ENCODE measurements at places on chromosomes 2 and 18. TPM values are rescaled to one million over a fixed set of nuclear protein-coding genes. Genes with fewer than 3 reads are reported as not detected.

The CKAP2L gene
- total RNA-seq: 66.3 TPM

The PREB gene
- 67.4 TPM for total RNA-seq

The ALPP gene
- total RNA-seq: not detected

The CEBPZ gene
- 42.7 TPM for total RNA-seq

The ASAP2 gene
- 0.25 TPM for total RNA-seq

The CLK1 gene
- 164 TPM for total RNA-seq

DNA sequence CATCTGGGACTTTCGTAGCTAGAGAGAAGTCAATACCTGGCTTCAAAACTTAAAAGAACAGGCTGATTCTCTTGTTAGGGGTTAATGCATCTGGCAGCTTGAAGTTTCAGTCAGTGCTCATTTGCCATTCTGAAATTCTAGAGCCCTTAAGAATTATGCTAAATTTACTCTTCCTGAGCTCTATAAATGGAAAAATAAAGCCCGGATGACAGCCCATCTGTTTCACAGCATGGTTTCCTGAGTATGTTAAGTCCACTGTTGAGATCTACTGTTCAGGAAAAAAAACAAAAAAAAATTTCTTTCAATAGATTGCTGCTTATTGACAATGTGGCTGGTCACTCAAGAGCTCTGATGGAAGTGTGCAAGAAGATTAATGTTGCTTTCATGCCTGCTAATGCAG, 101.3 kb upstream of the RPE start:
- no peak for DNase-seq

GRCh38 chr18:79121746-79122474, 52.7 kb downstream of the ATP9B start:
- DNase-seq: no peak

DNA sequence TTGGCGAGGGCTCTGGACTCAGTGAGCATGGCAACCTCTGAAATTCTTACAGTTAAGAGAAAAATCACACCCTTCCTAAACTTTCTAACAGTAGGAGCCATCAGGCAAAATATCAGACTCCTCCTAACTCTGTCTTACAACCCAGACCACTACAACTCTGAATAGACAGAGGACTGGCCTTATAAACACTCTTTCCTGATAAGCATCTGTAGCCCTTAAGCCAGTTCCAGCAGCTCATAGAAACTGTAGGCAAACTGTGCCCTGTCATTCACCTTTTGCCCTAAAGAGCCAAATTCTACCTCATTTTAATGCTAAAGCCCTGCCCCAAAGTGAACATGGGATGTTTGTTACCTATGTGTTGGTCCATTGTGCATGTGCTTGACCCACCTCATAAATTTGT, 304.8 kb downstream of the ALK start:
- DNase-seq: no peak

GRCh38 chr18:74334242-74334893, 18.7 kb downstream of the C18orf63 start:
- DNase-seq: no peak

- no peak for DNase-seq
Observed at GRCh38 chr2:72271276-72271614, 123.6 kb upstream of the CYP26B1 start.

GRCh38 chr2:212901604-212902275, 249.7 kb downstream of the IKZF2 start:
- DNase-seq: no peak

GRCh38 chr2:8244639-8245038, 437.2 kb upstream of the ID2 start:
- no peak for DNase-seq

- no peak for DNase-seq
Observed at GRCh38 chr2:162155093-162155492, 3.0 kb upstream of the GCG start.

GRCh38 chr2:45713591-45713990, 62.1 kb downstream of the PRKCE start:
- no peak for DNase-seq

GRCh38 chr2:148796735-148797512, 78.1 kb upstream of the KIF5C start:
- DNase-seq: no peak

DNA sequence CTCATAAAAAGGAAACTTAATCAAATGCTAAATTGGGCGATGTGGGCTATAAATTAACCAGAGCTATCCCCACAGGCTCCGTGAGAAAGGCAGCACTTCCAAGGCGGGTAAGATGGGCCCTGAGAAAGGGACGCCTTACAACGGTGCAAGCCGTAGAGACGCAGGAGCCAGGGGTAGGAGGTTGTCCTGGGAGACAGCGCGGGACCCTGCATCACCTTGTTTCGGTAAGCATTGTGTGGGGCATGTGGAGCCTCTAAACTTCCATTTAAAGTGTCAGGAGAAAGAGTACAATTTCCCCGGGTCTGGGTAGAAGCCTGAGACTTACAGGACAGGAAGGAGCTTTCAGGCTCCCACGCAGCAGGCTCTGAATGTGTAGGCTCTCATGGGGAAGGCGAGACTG, 1.2 kb upstream of the PER2 start:
- no peak for DNase-seq

DNA sequence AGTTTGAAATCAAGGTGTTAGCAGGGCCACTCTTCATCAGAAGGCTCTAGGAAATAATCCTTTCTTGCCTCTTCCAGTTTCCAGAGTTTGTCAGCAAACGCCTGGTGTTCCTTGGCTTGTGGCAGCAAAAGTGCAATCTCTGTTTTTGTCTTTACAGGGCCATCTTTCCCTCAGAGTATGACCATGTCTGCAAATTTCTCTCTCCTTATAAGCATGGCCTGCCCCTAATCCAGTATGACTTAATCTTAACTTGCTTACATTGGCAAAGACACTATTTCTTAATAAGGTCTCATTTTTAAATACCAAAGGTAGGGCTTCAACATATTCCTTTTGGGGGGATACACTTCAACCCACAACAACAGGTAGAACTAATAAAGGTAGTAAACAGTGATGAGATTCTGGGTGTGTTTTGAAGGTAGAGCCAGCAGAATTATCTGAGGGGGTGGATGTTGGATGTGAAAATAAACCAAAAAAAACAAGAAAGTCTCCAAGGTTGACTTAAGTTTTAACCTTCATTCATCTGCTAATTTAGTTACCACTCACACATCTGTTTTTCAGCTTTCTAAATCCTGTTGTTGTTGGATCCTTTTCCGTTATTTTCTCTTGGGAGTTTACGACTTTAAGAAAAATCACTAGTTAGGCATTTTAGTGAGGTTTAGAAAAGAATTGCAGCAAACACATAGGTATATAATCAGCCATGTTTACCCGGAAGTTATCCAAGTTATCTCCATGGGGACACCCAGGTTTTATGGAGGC, 234.4 kb upstream of the FIGN start:
- DNase-seq: no peak

DNA sequence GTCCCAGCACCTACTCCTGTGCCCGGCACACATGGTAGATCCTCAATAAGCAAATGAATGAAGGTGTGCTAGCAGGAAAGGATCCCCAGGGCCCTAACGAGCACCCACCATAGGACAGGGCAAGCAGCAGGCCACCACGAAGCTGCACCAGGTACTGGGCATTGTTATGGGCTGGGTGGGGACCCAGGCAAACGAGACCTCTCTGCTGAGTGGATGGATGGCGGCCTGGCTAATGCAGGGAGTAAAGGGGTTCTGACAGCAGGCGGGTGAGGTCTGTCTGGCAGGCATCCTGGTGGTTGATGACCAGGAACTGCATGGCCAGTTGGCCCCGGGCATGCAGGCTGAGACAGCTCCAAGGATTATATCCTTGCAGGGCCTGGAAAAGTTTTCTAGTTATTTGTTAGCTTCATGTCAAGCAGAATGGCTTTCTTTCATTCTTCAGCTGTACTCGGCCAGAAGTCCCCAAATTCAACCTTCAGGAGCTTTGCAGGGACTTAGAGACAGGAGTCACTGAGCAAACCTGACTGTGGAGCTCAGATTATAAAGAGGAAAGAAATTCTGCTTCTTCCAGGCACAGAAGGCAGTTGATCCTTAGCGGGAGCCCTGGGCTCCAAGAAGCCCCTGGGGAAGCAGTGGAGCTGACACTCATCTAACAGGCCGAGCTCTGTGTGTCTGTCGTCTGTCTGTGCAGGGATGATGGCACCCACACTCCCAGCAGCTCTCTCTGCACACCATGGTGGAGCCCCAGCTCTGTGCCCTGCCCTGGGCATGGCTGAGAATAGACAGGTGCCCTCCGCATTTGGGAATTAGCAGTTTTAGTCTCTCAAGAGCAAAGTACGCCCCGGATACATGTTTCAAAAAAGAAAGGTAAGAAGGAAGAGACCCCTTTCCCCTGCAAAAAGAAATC, 51.2 kb downstream of the SDC1 start:
- no peak for DNase-seq

DNA sequence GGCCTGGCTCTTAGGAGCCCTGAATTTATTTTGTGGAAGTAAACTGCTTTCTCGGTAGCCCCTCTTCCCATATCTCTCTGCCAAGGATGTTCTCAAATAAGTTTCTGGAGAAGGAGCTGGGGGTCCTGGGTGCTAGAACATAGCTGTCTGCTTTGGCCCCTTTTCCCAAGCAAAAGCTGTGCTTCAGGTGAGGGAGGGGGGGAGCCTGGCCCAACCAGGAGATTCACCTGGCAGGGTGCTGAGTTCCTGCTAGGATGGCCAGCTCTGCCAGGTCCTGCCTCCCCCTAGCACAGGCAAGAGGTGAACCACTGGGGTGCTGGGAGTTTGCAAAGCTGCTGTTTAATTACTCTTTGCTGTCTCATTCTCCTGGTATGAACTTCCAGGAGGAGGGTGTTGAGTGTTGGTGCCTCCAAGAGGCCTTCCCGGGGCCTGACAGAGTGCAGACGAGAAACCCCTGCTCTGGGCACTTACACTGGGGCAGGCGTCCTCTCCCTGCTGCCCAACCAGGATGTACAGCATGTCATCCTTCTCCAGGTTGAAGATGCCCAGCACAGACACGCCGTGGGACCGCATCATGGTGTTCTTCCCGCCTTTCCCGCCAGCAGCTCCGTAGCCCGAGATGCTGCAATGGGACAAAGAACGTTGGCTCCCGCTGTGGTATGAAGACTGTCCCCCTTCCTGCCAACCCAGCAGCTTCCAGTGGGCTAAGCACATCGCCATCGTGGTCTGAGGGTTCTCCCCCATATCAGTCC, 124.2 kb downstream of the CLIP4 start:
- DNase-seq: no peak

DNA sequence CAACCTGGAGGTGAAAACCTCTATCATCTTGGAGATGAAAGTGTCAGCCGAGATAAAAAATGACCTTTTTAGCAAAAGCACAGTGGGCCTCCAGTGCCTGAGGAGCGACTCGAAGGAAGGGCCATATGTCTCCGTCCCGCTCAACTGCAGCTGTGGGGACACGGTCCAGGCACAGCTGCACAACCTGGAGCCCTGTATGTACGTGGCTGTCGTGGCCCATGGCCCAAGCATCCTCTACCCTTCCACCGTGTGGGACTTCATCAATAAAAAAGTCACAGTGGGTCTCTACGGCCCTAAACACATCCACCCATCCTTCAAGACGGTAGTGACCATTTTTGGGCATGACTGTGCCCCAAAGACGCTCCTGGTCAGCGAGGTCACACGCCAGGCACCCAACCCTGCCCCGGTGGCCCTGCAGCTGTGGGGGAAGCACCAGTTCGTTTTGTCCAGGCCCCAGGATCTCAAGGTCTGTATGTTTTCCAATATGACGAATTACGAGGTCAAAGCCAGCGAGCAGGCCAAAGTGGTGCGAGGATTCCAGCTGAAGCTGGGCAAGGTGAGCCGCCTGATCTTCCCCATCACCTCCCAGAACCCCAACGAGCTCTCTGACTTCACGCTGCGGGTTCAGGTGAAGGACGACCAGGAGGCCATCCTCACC, 90.2 kb downstream of the SH3BP4 start:
- no peak for DNase-seq

- no peak for DNase-seq
Observed at GRCh38 chr2:85230679-85231467, 96.9 kb downstream of the TGOLN2 start.

DNA sequence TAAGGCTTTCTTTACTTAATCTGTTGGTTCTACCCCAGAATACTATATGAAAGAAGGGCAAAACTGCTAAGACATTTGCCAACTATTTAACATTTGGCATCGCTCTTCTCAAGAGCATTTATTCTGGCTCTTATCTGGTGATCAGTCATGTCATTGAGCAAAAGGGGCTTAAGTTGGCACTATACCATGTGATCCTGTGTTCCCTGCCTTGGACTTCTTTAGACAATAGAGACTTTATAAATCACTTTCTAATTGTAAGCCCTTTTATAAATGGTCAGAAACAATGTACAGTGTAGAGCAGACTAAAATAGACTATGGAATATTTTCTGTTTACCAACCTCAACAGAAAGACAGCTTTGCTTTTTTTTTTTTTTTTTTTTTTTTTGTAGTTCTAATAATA, 52.1 kb downstream of the GTF3C3 start:
- no peak for DNase-seq

DNA sequence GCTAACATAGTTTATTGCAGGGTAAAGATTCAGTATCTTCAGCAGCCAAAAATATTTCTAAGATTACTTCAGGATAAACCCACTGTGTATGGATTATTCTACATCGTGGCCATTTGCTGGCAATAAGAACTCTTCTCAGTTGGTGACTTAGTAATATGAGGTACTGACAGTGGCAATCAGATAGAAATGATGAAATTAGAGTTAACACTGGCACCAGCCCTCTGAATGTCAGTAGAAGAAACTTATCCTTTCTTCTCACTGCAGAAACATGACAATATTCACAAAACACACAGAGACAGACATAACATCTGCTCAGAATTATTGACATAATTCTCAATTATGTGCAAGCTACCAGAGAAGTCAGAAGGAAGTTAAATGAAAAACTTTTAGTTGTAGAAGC, 246.3 kb upstream of the COL3A1 start:
- DNase-seq: no peak

DNA sequence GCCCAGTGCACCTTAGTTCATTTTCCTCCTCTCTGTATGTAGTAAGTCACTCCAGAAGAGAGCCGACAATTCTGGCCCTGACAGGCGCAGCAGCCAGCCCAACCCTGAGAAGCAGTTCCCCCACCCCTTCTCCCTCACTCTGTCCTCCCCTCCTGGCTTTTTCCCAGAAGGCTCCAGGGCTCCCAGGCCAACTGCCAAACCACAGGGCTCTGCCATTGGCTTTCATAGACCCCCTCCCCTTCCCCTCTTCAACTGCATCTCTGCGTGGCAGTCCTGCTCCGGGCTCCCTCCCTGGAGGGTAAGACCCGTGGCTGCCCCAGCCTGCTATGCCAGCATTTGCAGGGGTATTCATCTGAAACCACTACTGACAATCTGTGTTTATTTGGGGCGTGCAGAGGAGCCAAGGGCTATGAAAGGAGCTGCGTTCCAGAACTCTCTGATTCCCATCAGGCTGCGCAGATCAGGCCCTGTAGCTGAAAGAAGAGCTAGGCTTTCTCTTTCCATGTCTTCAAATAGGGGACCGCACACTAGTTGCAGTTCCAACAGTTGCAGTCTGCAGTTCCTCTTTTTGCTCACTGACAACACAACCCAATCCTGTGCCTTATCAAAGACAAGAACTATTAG, 388.6 kb upstream of the TNP1 start:
- DNase-seq: no peak

- DNase-seq: no peak
Observed at GRCh38 chr18:74654638-74655037, 57.0 kb downstream of the ZNF407 start.

GRCh38 chr2:14143435-14143834, 489.1 kb upstream of the LRATD1 start:
- DNase-seq: no peak

All from activated CD4-positive, alpha-beta memory T cell treated with anti-CD3 and anti-CD28 coated beads, Interleukin-2, amount 10 ng/mL, durations not matched to agents 7 days and 5 days (primary cell).